ENCODE measurements at places on chromosomes 2 and 18.

- no peak for DNase-seq
Observed at GRCh38 chr2:100031604-100032003, 110.8 kb downstream of the AFF3 start.

GRCh38 chr18:35029770-35030169, 11.4 kb upstream of the MAPRE2 start:
- no peak for DNase-seq

- no peak for DNase-seq
Observed at GRCh38 chr2:40470822-40471813, 19.2 kb upstream of the SLC8A1 start.

- DNase-seq: no peak
Observed at GRCh38 chr2:130796290-130796689, 40.4 kb upstream of the ARHGEF4 start.

DNA sequence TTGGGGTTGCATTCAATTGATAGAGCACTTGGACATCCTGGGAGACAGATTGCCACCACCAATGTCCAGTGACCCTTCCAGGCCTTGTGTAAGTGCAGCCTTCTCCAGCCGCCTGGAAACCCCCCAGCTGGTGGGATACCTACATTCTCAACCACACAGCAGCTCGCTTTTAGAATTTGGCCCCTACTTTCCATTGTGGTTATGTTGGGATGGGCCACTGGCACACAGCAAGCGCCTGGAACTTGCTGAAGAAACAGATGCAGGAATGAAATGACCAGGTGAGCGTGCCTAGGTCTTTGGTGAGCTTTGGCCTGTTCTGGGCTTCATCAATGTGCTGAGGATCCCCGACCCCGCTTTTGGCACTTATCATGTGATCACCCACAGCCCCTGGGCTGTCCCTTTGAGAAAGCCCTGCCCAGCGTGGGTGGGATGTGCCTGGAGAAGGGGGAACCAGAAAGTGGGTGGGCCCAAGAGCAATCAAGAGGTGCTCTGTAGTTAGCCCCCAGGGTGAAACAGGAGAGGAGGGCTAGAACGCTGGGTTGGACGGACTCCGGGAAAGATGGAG, 16.0 kb upstream of the NTSR2 start:
- no peak for DNase-seq

GRCh38 chr18:76504749-76505148, 9.7 kb upstream of the ZNF516 start:
- DNase-seq: no peak

DNA sequence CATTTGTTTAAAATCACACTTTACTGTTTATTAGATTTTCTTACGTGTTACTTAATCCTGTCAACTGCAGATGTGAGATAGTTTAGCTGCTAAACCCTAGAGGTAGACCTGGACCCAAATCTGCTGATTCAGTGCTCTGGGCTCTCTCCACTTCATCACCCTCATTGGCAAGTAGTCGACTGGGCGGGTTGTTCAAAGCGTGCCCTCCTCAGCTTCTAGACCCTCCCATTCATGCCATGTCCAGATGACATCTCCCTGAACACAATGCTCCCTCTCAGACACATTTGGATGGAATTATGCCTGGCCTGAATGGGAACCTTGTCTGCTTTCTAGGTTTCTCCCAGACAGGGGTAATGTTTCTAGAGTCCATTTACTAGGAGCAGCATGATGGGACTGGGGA, 43.7 kb downstream of the RPIA start:
- DNase-seq: no peak

Data from stimulated activated CD8-positive, alpha-beta memory T cell treated with anti-CD3 and anti-CD28 coated beads, Interleukin-2, amount 100 ng/mL, for 48 hours (primary cell).